Stimulated activated CD8-positive, alpha-beta memory T cell treated with anti-CD3 and anti-CD28 coated beads, Interleukin-7, amount 100 ng/mL, for 24 hours (primary cell): ENCODE measurements at places on chromosomes 7 and 10.

- DNase-seq, result no peak
These were observed 38.4 kb upstream of the HSPA12A start for GRCh38 chr10:116780691-116781205.

DNA sequence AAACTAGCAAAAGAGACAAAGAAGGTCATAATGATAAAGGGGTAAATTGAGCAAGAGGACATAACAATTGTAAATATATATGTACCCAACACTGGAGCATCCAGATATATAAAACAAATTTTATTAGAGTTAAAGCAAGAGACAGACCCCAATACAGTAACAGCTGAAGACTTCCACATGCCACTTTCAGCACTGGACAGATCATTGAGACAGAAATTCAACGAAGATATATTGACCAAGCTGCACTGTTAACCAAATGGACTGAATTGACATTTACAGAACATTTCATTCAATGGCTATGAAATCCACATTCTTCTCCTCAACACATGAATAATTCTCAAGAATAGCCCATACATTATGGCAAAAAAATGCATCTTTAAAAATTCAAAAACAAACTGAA is 378.2 kb downstream of the PTPRN2 start:
- DNase-seq, result no peak

DNA sequence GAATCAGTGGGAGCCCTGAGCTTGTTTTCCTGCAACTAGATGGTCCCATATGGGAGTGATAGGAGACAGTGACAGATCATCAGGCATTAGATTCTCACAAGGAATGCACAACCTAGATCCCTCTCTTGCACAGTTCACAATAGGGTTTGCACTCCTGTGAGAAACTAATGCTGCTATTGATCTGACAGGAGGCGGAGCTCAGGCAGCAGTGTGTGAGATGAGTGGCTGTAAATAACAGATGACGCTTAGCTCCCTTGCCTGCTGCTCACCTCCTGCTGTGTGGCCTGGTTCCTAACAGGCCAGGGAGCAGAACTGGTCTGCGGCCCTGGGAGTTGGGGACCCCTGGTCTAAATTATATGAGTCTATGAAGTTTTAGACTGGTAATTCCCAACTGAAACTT is 3.9 kb downstream of the MIOS start:
- DNase-seq, result no peak

- no peak for DNase-seq
These were observed 25.1 kb upstream of the FAM170B start for GRCh38 chr10:49158915-49159314.

DNA sequence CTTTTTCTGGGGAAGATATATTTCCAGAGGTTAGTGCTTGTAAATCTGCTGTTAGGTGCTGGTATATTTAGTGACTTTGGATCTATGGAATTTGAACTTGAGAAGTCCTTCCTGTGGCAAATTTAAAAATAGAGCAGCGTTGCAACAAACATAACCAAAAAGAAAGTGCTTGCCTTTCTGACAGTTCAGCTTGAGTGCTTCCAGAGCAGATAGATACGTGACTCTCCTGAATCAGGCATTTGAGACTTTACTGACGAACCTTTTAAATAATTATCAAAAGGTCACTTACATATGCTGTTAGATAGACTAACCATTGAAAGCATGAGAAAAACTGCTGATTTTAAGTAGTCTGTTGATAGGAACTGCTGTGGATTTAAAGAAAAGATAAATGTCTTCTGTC is 387.5 kb upstream of the LRRTM3 start:
- DNase-seq, result no peak

- no peak for DNase-seq
These were observed 164.9 kb downstream of the DGKI start for GRCh38 chr7:137681657-137682562.

DNA sequence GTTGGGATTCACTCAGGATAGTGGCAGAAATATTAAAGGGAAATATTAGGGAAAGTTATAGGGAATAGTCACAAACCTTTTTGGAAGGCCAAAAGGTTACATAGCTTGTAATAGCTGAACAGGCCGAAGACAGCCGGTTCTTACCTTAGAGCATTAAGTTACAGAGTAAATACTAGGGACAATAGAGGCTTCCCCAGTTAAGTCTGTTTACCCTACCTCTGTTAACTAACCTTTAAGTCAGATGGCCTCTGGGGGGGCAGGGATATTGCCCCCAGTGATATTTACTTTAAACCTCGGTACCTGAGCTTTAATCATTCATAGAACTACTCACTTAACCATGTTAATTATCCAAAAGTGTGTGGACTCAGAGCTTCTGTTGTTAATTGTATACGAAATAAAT is 7.4 kb downstream of the POLR1F start:
- DNase-seq, result no peak

DNA sequence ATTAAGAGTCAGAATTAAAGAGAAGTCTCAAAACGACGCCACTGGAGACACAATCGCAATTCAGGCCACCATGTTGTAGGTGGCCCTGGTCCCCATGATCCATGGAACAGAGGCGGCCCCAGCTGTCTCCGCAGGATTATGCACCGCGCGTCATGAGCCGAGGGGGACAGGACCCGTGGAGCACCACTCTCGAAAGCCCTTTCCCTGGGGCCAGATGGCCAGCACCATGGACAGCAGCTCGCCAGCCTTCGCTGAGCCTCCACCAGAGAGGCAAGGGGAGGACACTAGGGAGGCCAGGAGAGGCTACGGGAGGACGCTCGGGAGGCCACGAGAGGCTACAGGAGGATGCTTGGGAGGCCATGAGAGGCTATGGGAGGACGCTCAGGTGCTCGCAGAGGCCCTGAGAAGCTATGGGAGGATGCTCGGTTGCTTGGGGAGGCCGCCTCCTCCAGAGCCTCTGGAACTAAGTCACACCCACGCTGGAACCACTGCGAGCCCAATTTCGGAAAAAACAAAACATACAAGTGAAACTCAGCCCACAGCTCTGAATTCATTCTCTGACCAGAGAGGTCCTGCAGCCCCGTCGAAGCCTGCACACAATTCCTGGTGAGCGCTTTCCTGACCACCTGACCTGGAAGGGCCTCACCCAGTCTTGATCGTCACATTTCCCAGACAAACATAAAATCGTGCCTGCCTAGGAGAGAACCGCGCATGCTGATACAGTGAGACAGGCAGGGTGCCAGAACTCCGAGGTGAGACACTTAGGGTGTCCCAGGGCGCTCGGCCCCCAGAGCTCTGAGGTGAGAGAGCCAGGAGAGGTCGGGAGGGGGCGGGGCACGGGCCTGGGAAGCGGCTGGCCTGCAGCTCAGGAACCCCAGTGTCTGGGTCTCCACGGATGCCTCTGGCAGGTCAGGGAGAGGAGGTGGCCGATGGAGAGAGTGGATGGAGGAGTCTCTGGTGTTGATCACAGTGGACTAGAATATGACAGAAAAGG is 224.4 kb downstream of the PTPRN2 start:
- DNase-seq, result no peak

DNA sequence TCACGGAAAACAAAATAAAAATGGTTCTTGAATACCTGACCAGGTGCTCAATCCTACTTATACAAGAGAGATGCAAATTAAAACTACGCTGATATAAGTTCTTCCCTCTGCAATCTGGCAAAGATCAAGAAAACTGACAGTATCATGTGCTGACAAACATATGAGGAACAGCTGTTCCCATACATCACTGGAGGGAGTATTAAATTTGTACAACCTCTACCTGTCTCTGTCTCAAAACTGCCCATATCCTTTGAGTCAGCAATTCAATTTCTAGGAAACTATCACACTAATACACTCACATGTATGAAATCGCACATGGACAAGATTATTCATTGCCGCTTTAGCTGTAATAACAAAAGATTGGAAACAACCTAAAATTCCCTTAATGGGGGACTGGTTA is 11.0 kb upstream of the IL6 start:
- no peak for DNase-seq
